ENCODE measurements at places on chromosomes 12 and 14.

DNA sequence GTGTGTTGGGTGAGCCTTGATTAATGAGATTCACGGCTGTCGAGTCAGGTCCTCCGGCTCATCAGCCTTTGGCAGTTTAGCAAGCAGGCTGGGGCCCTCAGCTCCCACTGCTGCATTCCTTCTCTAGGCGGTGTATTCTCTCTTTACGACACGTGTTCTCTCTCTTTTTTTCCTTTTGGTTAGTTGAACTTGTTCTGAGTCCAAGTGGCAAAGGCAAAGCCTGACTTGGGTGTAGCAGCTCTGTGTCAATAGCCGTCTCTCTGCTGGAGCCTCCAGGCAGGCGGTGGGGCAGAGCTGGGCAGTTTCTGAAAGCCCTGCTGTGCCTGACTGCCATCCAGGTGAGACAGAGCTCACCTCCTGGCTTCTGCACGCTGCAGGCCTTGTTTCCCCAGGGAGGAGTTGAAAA, 46.6 kb downstream of the SUSD6 start:
- no peak for DNase-seq

- DNase-seq, result no peak
Measured at GRCh38 chr12:13573698-13574321, 377.3 kb downstream of the EMP1 start.

DNA sequence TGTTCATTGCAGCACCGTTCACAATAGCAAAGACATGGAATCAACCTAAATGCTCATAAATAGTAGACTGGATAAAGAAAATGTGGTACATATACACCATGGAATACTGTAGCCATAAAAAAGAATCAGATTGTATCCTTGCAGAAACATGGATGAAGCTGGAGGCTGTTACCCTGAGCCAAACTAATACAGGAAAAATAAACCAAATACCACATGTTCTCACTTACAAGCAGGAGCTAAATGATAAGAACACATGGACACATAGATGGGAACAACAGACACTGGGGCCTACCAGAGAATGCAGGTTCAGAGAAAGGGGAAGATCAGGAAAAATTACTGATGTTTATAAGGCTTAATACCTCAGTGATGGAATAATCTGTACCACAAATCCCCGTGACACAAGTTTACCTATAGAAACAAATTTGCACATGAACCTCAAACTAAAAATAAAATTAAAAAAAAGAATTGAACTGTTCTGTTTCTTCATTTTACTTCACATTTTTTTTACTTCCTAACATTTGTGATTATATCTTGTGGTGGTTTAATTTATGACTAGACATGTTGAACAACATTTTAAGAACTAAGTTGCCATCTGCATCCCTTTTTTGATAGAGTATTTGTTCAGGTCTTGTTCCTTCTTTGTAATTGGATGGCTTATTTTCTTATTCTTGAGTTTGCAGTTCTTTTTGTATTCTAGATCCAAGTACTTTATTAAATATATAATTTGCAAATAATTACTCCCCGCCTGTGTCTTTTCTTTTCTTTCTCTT, 835.2 kb downstream of the FSCB start:
- no peak for DNase-seq

- DNase-seq, result no peak
Measured at GRCh38 chr14:67371247-67372148, 11.4 kb downstream of the EIF2S1 start.

GRCh38 chr14:84250893-84251292, 1279.1 kb upstream of the FLRT2 start:
- no peak for DNase-seq

- no peak for DNase-seq
Measured at GRCh38 chr14:68544081-68544892, 248.6 kb downstream of the ZFP36L1 start.

DNA sequence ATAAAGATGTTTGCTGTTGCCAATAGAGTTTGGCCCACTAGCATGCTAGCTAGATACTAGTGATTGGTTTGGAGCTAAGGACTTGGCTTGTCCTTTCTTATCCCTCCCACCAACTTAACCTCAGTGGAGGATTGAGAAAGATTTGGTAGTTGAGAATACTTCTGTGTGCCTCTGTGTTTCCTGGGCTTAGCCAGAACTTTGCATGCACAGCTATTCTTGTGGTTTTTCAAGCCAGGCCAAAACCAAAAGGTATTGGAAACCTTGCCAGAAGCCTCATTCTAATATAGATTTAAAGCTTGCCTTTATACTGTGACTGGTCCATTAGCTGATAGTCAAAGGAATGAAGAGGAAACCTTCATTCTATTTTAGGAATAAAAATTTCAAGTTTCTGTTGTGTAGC, 188.5 kb downstream of the CCDC91 start:
- no peak for DNase-seq

DNA sequence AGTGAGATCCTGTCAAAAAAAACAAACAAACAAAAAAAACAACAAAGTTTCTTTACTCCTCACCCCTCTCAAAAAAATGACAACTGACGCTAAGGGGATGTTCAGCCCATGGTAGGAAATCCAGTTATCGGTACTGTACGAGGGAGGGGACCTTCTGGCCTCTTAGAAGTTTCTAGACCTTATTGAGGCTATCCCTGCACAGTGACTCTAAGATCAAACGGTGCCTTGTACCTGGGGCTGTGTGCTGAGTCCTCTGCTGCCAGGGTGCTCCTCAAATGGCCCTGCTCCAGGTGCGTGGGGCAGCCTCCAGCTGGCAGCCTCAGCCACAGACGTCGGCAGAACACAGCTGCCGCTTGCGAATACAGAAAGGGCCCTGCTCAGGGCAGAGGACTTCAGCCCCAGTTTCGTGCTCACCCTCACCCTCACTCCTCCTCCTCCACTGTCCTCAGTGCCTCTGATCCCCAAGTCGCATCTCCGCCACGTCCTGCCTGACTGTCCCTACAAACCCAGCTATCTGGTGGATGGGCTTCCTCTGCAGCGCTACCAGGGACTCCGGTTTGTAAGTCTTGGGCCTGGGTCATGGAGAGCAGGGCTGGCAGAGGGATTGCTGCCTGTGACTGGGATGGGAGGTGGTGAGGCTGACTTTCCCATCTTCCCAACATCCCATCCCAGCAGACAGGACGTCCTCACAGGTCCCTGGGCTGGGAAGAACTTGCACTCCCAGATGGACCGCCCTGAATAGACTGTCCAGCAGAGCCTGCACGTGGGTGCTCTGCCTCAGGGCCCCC, 90.9 kb downstream of the B4GALNT3 start:
- no peak for DNase-seq

DNA sequence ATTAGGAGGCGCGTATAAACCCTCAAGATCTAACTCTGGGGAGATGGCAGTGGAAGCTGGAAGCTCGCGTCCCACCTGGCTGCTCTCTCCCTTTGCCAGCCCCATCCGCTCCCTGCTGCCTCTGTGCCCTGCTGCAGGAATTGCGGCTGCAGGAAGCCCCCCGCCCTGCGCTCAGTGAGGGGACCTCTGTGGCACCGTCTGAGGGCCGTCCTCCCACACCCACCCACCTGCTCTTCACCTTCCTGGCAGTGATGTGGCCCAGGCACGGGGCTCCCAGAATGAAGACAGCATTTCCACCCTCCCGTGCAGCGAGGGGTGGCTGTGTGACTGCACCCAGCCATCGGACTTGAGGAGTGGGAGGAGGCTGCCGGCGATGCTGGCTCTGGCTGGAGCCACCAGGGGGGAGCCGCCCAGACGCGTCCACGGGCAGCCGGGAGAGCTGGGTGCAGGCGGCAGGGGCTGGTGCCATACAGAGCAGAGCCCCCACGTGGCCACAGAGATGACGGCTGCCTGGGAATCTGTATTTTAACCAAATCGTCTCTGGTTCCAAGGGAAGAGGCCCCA, 28.3 kb upstream of the GALNT9 start:
- no peak for DNase-seq

DNA sequence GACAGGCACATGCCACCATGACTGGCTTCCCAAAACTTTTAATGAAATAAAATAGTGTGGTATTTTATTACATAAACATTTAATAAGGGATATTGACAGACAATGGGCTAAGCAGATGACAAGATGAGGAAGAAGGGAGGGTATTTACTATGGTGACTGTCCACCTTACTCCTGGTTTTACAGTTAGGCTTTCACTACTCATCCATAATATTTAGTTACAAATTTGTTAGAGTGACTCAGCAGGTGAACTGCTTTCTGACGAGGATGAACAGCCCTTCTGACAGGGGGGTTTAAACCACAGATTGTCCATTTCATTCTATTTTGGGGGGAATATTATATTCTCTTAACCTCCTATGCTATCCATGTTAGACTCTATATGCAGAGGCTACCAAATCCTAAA, 3.6 kb upstream of the PALS1 start:
- DNase-seq, result no peak

Data from activated CD4-positive, alpha-beta T cell treated with anti-CD3 and anti-CD28 coated beads for 24 hours (primary cell).